HFFc6 (cell line): ENCODE measurements at places on chromosomes 3 and 15. TPM values are rescaled to one million over a fixed set of nuclear protein-coding genes. Genes with fewer than 3 reads are reported as not detected.
A peak's percentile ranks its signal among the peaks of the same experiment; 100 is the strongest.

ARGFX gene
- not detected in 3 replicates for total RNA-seq

GUCA1C gene
- not detected in 3 replicates for total RNA-seq

MED12L gene
- total RNA-seq, result 0.13 to 0.79 TPM (median 0.39 TPM) in 3 replicates

THBS1 gene
- total RNA-seq, result 7,869 to 9,130 TPM (median 8,274 TPM) in 3 replicates

GRCh38 chr15:72237029-72237852 is 6.3 kb upstream of the PKM start:
- H3K4me1 ChIP-seq, result peaks cover 50% of the 10 kb centered on the region
- peaks cover 1% of the 10 kb centered on the region; the same call in 1 of the 2 replicates for H3K27me3 ChIP-seq
- peaks cover 14% of the 10 kb centered on the region for H3K36me3 ChIP-seq
- H3K4me3 ChIP-seq, result peak overlapping the region; percentile 89
- DNase-seq, result peak; percentile 97

DNA sequence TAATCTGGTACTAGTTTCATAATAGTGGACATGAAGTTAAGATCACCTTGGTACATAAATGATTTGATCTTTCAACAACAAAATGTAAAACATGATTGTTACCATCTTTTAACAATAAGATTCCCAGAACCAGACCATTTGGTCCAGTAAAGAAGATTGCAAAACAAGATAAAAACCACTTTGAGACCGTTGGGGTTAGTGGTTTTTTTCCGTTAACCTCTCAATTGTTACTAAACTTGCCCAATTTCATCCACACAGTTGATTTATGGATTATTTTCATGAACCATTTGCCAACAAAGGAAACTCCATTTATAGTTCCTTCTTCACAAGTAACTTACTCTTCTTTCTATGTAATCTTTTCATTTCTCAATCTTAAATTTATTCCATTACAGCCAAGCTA is 53.8 kb downstream of the ATP8B4 start:
- H3K4me3 ChIP-seq, result no peak overlapping the region
- H3K27ac ChIP-seq, result no peak overlapping the region
- peaks cover 8% of the 10 kb centered on the region; the same call in 1 of the 2 replicates for H3K4me1 ChIP-seq
- peaks cover 2% of the 10 kb centered on the region; the same call in 1 of the 2 replicates for H3K27me3 ChIP-seq

GRCh38 chr15:36177590-36178302 is 401.7 kb upstream of the CDIN1 start:
- peaks cover 12% of the 10 kb centered on the region for H3K4me1 ChIP-seq
- no peaks in the 10 kb centered on the region for H3K36me3 ChIP-seq
- H3K4me3 ChIP-seq, result no peak overlapping the region
- H3K27me3 ChIP-seq, result no peaks in the 10 kb centered on the region; the same call in none of the 2 replicates
- H3K27ac ChIP-seq, result no peak overlapping the region

DNA sequence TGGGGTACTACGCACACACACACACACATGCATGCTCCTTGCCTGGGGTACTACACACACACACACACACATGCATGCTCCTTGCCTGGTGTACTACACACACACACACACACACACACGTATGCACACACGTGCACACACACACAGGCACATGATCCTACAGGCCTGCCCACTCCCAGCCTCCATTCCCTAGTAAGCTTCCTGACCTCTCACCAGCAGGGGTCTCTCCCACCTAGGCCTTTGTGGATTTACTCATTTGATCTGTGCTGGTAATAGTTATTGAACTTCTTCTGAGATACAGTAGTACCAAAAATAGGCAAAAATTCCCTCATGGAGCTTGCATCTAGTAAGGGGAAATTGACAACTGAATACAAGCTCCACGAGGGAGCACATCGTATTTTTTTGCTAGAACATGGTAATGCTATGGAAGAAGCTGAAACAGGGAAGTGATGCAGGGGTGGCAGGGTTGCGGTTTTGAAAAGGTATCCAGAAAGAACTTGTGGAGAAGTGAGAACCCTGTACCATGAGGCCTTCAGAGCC is 19.1 kb downstream of the TTC21A start:
- H3K36me3 ChIP-seq, result no peaks in the 10 kb centered on the region
- peak overlapping the region; percentile 41; the same call in 1 of the 2 replicates for H3K4me3 ChIP-seq
- H3K27ac ChIP-seq, result peak overlapping the region; percentile 73; the same call in 1 of the 2 replicates
- peak; percentile 40 for DNase-seq
